ENCODE measurements at places on chromosomes 16 and 17.
A peak's percentile ranks its signal among the peaks of the same experiment; 100 is the strongest.

DNA sequence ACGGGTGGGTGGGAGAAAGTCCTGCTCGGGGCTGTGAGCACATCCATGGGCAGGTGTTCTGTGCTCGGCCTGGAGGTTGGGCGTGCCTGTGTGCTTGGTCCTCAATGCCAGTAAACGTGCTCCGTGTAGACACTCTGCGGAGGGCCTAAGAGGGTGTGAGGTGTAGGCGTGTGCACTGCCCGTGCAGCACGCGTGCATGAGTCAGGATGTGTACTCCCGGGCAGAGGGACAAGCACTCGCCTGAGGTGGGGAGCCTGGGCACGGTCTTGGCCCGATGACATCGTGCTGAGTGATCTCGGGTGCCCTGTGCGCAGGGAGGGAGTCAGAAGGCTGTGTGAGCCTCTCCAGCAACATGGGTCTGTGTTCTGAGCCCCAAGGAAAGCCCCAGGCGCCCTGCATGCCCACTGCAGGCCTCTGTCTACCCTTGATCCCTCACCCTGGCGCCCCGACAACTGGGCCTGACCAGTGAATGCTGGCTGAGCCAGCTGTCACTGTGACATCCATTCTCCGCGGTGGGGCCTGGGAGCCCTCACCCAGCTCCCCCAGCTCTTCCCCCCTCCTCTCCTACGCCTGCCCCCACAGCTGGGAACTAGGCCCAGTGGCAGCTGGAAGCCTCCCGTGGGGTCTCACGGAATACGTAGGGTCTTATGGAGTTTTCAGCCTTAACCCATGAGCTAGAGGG is 23.5 kb upstream of the NXPH3 start:
- DNase-seq, result no peak

GRCh38 chr17:75895370-75896155 is 1.2 kb downstream of the TRIM65 start:
- peak; percentile 48 for DNase-seq

- DNase-seq, result no peak
These were observed 4.1 kb upstream of the ZNF19 start for GRCh38 chr16:71493213-71493612.

DNA sequence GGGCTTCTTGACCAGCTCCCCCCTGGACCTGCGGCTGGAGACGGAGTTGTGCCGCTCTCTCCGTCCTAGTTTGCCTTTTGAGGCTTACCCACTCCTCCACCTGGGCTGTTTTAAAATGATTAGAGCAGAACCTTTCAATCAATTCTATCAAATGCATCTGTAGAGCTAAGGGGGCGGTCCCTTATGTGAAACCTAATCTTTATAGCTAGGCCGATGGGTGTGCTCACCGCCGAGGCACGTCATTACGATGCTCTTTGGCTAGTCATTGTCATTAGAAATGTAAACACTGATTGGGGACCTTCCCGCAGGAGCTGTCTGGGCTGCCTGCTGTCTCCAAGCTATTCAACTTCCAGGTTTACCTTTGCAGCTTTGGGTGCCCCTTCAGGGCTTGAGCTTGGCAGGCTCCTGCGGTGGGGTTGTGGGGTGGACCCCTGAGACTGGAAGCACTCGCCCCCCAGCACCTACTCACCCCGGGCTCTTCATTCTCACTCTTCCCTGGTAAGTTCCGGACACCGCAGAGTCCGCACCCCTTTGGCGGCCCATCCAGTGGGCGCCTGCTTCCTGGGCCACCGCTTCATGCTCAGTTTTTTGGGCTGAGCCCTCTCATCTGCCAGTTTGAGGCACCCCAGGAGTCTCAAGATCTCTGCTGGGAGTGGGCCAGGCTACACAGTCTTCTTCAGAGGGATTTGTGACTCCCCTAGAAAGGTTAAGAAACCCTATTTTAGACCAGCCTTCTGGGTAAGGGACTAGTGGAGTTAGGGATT is 20.9 kb upstream of the IL17C start:
- no peak for DNase-seq

DNA sequence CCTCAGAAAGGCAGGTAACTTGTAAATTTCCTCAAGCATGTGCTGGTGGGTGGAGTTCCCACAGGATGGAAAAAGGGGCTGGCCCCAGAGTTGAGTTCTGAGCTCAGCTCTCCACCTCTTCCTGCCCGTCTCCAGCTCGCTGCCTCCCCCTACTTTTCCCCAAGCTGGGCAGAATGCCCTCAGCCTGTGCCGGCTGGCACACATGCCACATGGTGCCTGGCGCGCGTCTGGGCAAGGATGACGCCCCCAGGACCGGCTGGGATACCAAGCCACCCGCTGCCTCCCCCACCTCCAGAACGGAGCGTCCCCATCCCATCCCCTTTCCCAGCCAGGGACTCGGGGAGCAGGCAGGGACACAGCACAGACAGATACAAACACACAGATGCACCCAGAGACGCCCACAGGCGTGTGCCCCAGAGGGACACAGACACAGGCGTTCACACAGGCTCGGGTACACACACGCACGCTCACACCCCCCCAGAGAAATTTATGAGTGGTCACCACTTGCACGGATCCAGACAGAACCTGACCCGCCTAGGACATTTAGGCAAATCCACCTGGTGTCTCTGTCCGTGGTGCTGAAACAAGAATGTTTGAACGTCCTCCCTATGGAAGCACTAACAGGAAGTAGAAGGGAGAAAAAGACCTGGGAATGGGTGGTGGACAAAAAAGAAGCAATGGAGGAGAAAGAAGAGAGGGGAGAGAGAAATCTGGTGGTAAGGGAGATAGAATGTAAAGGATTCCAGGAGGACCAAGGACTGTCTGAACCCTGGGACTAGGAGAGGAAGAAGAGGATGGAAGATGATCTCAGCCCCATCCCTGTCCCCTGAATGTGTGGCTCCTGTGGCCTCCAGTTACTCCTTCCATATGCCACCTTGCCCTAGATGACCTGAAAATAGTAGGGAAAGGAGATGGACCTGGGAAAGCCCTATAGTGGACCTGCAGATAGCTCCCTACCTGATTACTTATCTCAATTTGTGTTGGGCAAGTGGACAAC is 15.5 kb downstream of the NEUROD2 start:
- peak; percentile 50 for DNase-seq

DNA sequence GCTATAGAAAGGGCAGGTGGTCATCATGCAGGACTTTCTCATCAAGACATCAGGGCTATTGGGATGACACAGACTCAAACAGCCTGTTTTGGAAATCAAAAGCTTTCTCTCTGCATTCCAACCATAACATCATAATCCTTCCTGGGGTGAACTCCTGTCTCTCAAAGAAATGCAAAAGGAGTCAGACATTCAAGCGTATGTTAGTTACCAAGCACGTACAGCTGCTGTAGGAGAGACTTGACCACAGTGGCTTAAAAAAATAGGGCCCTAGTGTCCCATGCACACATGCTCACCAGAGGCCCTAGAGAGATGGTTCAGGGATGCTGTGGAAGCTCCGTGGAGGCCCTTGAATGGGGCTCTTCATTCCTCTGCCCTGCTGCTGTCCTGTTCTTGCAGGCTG is 24.6 kb upstream of the FOXF1 start:
- no peak for DNase-seq

- no peak for DNase-seq
These were observed 120.6 kb downstream of the XYLT1 start for GRCh38 chr16:17350207-17350606.

DNA sequence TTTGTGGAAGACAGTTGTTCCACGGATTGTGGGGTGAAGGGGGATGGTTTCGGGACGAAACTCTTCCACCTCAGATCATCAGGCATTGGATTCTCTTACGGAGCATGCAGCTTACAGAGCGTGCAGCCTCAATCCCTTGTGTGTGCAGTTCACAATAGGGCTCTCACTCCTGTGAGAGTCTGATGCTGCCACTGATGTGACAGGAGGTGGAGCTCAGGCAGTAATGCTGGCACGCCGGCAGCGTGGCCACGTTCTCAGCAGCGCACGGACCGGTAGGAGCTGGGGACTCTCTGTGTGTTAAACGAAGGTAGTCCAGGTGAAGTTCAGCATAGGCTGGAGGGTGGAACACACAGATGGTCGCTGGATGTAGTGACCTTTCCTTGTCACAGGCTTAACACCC is 37.8 kb downstream of the SEC14L1 start:
- no peak for DNase-seq

GRCh38 chr17:41512546-41513167 is 6.0 kb downstream of the KRT15 start:
- no peak for DNase-seq

DNA sequence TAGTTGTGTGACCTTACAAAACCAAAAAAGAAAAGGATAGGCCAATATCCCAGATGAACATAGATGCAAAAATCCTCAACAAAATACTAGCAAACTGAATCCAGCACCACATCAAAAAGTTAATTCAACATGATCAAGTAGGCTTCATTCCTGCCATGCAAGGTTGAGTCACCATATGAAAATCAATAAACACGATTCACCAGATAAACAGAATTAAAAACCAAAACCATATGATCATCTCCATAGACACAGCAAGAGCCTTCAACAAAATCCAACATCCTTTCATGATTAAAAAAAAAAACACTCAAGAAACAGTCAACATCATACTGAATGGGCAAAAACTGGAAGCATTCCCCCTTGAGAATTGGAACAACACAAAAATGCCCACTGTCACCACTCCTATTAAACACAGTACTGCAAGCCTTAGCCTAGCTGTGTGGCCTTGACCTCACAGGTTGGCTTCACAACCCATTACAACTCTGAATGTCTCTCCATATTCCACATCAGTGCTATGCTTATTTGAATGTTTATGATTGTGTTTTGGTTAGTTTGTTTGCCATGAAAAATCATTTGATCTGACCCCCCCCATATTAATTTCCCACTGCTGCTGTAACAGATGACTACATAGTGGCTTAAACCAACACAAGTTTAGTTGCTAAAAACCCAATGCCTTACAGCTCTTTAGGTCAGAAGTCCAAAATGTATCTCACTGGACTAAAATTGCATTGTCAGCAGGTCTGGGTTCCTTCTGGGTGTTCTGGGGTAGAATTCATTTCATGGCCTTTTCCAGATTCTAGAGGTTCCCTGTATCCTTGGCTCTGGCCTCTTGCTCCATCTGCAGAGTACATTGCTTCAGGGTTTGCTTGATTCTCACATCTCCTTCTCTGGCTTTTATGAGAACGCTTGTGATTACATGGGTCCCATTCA is 257.1 kb upstream of the DYNLRB2 start:
- no peak for DNase-seq

DNA sequence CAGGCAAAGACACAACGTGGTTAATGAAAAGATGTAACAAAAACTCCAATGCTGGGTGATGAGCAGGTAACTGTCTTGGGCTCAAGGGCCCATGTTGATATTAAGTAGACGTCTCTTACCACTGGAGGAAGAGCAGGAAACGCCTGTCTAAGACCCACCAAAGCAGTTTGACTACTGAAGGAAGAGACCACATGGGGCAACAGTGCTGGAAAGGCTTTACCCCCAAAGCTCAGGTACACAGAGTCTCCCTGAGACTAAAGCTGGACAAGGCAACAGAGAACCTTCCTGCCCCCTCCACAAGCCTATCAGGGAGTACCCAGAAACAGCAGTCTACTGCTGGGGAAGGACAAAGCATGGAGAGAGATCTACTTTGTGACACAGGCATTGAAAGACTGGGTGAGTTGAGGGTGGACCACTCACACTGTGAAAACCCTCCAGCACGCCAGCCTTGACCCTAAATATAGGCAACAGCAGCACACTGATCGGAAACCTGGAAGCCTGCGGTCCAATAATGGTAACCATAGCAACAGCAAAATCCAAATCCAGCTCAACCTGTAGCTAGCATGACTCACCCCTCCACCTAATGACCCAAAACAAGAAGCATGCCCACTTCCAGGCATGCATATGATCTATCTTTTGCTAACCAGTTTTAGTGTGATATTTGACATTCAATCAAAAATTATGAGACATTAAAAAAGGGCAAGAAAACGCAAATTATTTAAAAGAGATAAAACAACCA is 270.5 kb upstream of the SDK2 start:
- no peak for DNase-seq

- DNase-seq, result no peak
These were observed 7.0 kb downstream of the ZNF319 start for GRCh38 chr16:57993438-57993837.

DNA sequence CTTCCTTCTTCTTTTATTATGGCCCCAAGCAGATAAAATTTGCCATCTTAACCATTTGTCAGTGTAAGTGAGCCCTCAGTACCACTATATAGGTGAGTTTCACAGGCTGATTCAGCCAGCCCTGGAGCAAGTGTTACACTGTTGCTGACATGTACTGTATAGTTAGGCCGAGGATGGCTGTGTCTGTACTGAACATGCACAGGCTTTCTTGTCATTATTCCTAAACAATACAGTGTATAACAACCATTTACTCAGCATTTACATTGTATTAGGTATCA is 53.7 kb downstream of the AMFR start:
- no peak for DNase-seq

- no peak for DNase-seq
These were observed 567 bp downstream of the SOX9 start for GRCh38 chr17:72121164-72122009.

DNA sequence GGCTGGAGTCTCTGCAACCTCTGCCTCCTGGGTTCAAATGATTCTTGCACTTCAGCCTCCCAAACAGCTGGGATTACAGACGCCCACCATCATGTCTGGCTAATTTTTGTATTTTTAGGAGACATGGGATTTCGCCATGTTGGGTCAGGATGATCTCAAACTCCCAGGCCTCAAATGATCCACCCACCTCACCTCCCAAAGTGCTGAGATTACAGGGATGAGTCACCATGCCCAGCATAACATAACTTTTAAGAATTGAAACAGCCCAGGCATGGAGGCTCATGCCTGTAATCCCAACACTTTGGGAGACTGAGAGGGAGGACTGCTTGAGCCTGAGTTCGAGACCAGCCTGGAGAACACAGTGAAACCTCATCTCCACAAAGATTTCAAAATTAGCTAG is 2.5 kb downstream of the RSL1D1 start:
- DNase-seq, result no peak

DNA sequence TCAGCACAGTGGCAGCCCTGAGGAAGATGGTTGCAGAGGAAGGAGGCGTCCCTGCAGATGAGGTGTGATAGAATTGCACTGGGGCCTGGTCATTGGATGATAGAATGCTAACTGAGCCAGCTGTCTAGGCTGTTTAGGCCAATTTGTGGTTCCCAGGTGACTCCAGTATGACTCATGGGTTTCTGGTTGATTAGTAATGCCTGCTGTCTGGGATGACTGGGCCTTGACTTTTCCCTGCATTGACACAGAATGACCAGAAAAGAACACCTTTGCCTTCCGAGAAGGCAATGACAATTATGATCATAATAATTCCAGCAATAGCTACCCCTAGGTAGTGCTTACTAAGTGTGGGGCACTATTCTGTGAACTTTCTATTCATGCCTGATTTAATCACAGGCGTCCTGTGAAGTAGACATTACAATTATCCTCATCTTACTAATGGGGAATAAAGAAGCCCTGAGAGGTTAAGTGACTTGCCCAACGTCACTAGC is 31.5 kb downstream of the USP43 start:
- DNase-seq, result no peak

GRCh38 chr17:71959154-71959553 is 161.7 kb upstream of the SOX9 start:
- peak; percentile 25 for DNase-seq

- DNase-seq, result no peak
These were observed 19.1 kb downstream of the NPTX1 start for GRCh38 chr17:80457236-80457856.
